ENCODE measurements at places on chromosomes 11 and 22. TPM values are rescaled to one million over a fixed set of nuclear protein-coding genes. Genes with fewer than 3 reads are reported as not detected.
A peak's percentile ranks its signal among the peaks of the same experiment; 100 is the strongest.

- peak; percentile 36 for DNase-seq
These were observed 789.4 kb upstream of the KIRREL3 start for GRCh38 chr11:127789927-127790326.

GRCh38 chr11:14519597-14519916 lies 629 bp downstream of the PSMA1 start:
- no peak for DNase-seq

The BTBD18 gene
- total RNA-seq = not detected

- DNase-seq = peak; percentile 17
These were observed 107.0 kb downstream of the ATG16L2 start for GRCh38 chr11:72921028-72921716.

DNA sequence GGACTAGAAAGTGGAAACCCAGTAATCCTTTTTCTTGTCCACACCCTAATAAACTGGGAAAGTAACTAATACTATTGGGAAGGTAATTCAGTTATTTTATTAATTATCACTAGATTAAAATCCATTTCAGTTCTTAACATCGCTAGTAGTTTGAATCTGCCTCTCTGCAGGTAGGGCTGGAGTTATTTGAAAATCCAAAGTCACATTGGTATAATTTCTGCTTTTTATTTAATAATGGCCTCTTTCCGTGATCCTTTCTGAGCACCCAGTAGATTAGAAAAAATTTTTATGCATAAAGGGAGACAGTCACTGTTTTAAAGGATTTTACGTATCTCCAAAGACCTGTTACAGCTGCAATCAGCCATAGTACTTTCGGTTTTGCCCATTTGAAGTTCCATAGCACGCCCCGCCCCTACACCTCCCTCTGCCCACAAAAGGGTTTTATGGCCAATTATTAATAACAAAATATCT lies 605 bp upstream of the COPB1 start:
- DNase-seq = peak; percentile 17

GRCh38 chr11:61062181-61062930 lies 39.9 kb upstream of the CD5 start:
- DNase-seq = no peak

The PHOX2A gene
- not detected for total RNA-seq
